Dermis microvascular lymphatic vessel endothelial cell (primary cell): ENCODE measurements at places on chromosomes 12 and 14.

GRCh38 chr12:129696926-129697325, 206.9 kb downstream of the TMEM132D start:
- DNase-seq = no peak

DNA sequence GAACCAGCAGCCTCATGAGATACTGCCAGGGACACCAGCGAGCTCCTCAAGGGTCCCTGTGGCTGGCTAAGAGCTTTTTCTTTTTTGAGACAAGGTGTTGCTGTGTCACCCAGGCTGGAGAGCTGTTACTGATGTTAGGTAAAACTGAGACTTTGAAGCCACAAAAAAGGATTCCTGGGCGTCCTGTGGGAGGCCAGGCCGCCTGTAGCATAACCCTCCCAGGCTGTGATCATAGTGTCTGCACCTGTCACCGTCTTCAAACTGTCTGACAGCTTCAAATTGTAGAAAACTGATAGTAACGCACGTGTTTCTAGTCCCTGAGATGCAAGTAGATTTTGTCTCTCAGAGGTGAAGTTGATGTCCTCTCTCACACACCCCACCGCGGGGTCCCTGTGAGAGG, 4.1 kb downstream of the ZFYVE21 start:
- no peak for DNase-seq

DNA sequence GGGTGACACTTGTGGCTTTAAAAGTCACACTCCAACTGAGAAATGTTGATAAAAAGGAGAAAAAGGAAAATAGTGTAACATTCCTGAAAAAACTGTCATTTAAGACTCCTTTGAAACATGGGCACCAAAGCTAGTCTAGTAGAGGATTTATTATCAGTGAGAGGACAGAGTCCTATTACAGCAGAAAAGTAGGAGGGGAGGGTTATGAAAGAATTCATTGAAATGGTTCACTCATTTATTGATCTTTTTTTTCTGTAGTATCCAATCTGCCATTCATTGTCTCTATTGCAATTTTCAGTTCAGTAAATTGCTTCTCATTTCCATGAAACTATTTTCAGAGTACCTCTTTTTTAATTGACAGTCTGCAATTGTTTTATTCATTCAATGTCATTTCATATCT, 25.4 kb downstream of the PPM1A start:
- no peak for DNase-seq

GRCh38 chr12:12721814-12722434, 4.8 kb downstream of the CDKN1B start:
- no peak for DNase-seq

DNA sequence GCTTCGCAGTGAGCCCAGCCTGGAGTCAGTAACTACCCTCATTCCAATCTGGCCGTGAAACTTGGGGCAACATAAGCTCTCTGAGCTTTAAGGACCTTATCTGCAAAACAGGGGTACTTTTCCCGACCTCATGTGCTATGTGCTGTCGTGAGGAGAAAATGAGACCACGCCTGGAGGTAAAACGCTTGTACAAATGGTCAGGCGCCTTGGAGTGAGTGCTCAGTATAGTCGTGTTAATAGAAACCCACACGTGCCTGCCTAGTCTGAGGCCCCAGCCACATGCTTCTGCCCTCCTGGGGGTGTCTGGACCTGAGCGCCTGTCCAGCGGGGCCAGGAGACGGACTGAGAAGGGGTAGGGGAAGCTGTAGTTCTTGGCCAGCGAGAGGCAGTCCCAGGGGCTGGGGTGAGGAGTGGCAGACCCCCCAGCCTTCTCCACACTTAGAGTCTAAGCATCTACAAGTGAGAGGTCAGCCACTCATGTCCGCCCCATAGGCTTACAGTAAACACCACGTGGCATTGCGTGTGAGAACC, 4.9 kb downstream of the AQP5 start:
- no peak for DNase-seq

DNA sequence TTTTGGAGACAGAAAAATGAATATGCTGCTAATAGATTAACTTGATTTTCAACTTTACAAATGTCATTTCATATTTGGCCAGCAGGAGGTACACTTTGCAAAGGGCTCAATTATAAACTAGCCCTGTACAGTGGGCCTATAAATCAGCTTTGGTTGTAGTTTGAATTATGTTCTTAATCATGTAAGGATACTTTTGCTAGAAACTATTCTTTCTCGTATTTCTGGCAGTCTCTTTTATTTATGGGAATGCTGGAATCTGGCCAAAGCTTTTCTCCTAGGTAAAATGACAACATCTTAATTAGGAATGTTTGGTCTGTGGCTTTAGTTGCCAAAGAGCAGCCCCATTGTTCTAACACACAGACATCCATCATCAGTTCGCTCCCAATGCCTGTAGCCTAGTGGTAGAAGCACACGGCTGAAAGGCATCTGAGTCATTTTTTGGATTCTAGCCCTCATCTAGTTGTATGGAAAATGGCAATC, 1322.3 kb upstream of the SEL1L start:
- peak; percentile 29 for DNase-seq

- no peak for DNase-seq
Observed at GRCh38 chr12:49667325-49668090, 39.7 kb downstream of the FMNL3 start.

DNA sequence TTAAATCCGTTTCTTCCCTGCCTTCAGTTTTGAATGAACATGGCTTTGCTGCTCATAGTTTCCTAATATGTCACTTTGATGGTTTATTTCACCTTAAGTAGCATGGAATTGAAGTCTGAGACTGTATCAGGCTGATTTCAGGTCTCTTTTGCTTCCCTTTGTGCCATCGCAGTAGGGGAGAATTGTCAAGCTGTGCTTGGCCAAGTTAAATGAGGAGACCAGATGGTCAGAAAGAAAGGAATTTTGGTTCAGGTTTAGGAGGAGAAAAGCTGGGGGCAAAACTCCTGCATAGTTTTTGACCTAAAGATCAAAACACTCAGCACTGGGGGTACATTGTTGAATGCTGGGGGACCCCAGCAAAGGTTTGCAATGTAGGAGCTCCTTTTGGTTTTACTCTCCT, 398.4 kb downstream of the NUAK1 start:
- DNase-seq = no peak

DNA sequence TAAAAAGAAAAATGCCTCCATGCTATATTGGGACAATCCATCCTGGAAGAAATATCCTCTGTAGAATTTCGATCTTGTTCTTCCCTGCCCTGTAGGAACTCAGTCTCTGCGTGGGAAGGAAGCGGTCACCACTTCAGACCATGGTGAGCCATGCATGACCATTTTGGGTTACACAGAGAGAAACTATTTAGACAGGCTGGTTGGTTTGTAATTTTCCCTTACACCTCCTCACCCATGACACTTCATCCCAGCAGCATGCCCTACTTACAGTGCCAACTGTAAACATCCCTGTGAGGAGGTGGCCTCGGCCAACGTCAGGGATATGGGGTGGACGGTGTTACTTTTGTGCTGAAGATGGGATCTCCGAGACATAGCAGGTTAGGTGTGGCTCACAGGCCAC, 121.4 kb downstream of the SMOC1 start:
- no peak for DNase-seq

- no peak for DNase-seq
Observed at GRCh38 chr14:92236243-92236900, 86.6 kb upstream of the SLC24A4 start.

GRCh38 chr14:58108717-58109116, 43.3 kb downstream of the ARMH4 start:
- no peak for DNase-seq

DNA sequence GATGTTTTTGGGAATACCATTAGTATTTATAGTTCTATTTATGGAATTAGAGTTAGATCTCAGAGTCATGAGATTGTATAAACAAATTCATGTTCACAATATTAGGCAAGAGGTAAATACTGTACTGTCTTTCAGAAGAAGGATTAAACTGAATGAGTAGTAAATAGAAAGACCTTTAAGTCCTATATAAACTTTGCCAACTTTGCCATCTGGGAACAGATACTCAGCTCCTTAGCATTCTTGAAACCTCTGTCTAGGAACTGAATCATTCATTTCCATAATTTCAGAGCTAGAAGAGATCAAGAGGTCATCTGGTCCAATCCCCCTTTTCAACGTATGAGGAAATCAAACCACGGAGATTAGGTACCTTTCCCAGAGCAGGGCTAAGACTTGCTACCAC, 141.1 kb downstream of the CAND1 start:
- no peak for DNase-seq

DNA sequence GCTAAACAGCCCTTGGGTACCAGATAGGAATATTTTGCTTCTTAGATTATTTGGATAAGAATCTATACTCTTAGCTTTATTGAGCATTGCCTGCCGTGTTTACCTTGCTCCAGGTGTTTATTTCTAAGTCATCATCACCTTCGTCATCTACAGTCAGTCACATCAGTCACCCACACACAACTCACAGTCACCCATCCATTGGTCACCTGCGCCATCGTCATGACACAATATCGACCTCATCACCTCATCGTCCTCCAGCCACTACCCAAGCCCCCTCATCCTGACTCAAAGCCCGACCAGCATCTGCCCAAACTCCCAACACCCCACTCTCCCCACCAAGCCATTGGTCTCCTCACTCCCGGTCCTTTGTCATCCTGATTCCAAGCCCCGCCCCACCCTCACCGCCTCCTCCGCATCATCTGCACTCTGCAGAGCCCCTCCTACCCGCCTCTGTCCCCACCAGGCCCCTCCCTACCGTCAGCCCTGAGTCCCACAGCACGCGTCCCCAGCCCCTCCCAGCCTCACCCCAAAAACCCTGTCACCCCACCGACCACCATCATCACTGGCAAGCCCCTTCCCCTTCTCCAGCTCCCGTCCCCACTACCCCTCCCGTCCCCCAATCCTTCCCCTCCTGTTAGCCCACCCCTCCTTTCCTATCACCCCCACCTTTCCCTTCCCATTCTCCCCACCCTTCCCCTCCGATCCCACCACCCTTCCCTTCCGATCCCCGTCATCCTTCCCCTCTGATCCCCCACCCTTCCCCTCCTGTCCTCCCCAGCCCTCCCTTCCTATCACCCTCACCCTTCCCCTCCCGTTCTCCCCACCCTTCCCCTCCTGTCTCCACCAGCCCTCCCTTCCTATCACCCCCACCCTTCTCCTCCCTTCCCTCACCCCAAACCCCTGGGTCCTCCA, 9.8 kb downstream of the DLK1 start:
- DNase-seq = no peak

- DNase-seq = no peak
Observed at GRCh38 chr14:31268216-31268615, 60.6 kb upstream of the HECTD1 start.

DNA sequence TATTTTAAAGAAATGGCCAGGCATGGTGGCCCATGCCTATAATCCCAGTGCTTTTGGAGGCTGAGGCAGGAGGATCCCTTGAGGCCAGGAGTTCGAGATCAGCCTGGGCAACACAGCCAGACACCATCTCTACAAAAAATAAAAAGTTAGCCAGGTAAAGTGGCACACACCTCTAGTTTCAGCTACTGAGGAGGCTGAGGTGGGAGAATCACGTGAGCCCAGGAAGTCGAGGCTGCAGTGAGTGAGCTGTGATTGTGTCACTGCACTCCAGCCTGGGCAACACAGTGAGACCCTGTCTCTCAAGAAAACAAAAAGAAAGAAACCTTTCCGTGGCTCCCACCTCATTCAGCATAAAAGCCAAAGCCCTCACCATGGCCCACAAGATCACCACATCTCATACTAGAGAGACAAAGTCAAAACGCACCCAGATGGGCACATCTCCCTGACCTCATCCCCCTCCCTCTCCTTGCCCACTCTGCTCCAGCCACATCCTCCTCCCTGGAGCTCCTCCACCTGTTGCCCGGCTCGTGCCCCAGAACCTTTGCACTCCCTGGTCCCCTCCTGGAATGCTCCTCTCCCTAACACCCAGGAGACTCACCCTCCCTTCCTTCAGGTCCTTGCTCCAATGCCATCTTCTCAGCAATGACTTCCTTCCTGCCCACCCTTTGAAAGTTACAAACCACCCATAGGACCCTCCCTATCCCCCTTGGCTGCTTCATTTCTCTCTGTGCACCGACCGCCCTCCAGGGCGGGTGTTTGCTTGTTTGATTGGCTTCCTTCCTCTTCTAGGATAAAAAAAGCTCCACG, 4.8 kb upstream of the SCARB1 start:
- DNase-seq = no peak

- no peak for DNase-seq
Observed at GRCh38 chr12:67937822-67938221, 51.4 kb upstream of the IFNG-AS1 start.

DNA sequence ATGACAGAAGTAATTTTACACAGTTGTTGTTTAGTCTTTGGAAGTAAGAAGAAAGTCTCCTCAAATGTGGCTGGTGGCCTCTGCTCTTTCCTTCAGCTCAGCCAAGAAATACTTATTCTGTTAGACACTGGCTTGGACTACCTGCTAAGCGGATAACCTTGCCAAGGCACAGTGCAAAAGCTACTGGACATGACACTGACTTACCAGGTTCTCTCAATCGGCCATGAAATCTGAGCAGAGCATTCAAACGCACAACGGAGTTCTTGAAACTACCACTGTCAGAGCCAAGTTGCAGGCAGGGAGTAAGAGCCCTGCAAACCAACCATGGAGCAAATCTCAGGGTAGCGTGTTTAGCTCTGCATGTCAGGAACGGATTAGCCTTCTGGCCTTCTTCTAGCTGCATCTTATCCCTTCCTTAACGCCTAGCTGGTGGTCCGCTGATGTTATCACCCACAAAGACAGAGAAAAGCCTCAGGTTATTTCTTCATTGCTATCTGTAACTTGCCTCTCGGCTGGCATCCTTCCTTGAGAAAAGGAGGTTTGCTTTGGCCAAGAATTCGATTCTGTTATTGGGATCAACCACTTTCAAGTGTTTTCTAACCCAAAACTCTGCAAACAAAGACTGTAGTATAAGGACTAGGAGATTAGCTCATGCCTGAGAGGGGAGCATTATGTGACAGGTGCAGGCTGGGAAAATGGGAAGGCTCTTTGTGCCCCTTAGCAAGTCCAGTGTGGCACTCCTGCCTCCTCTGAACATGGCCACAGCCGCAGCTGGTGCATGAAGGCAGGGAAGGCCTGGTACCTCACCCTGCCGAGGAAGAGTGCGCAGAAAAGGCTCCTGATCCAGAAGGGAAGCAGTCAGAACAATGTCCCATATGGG, 223.4 kb downstream of the GLT1D1 start:
- no peak for DNase-seq

DNA sequence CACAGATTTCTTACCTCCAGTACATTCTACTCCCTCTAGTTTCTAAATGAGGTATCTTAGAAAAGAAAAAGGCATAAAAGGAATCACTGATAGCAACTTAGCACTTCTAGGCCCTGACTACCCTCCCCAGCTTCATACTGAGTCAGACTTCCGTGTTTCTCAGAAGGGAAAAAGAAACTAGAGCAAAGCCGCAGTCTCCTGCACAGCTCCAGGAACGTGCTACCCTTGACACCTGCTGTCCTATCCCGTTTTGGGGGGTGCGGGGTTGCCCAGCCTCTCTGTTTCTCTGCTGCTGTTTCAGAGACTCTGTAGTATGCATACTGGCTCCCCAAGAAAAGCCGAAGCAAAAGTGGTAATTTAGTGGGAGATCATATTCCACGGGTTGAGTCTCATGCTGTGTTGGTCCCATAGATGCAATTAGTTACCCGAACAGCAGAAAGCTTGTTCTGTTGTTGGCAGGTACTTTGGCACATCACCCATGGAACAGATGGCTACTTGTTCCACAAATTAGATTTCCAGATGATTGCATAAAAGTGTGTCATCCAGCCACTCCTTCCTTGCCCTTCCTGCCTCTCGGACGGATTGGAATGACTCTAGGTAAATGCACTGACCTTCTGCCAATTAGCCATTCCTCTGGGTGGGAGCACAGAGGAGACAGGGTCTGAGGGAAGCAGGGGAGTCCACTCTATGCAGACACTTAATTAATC, 438.1 kb downstream of the FUT8 start:
- DNase-seq = no peak
